ENCODE measurements at places on chromosomes 12 and 14.
A peak's percentile ranks its signal among the peaks of the same experiment; 100 is the strongest.

DNA sequence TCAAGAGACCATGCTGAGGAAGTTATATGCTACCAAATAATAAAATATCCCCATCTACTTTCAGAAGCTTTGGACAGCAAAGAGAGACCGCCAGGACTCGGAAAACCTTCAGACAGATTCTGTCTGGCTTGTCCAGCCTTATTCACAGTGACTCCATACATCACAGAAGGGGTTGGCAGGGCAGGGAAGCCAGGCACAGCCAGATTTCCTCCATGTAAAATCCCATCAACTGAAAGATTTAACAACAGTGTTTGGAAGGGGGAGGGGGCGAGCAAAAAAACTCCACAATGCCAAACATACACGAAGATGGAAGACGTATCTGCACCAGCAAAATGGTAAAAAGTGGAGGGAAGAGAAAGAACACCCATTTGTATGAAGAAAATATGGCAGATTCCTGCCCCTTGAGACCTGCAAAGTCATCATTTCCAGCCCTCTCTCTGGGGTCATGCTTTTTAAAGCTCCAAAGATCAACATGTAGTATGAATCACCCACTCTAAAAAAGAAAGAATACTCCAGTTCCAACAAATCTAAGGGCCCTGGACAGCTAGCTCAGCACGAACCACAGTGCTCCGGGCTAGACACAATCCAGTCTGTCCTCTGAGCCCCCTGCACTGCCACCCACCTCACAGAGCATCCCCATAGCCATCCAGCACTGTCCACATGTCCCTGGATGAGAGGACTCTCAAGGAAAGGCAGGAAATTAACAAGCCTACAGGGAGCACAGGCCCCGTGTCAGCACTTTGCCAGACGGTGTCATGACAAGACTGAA lies 116.4 kb downstream of the DICER1 start:
- DNase-seq: no peak

DNA sequence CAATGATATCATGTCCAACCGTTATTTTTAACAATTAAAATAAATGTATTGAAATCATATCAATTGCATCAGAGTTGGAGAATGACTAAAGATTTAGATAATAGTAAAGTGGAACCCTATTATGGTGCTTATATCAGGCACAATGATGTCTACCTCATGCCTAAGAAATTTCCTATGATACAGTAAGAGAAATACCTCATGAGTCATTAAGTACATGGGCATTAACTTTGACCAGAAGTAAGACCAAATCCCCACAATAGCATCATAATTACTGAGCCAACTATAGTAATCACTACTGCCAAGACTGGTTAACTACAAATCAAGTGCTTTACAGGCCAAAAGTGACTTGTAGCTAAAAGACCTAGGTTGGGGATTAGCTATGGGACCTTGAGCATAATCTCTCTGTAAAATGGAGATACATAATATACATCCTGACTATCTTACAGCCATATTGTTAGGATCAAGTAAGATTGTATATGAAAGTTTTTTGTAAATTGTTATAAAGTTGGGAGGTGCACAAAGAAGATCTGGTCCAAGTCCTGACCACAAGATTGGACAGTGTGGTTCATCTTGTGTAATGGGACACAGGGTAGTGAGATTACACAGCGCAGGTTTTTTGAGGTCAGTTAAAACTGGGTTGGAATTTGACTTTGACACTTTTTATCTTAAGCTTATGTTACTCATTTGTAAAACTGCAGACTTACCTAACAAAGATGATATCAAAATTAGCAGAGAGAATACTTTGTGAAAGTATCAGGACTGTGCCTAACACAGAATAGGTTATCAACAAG lies 60.5 kb downstream of the ERGIC2 start:
- DNase-seq: no peak

- peak; percentile 84 for DNase-seq
Measured at GRCh38 chr14:95480109-95480886, 36.2 kb downstream of the SYNE3 start.

GRCh38 chr14:90607141-90607540 lies 209.1 kb downstream of the TTC7B start:
- DNase-seq: no peak

DNA sequence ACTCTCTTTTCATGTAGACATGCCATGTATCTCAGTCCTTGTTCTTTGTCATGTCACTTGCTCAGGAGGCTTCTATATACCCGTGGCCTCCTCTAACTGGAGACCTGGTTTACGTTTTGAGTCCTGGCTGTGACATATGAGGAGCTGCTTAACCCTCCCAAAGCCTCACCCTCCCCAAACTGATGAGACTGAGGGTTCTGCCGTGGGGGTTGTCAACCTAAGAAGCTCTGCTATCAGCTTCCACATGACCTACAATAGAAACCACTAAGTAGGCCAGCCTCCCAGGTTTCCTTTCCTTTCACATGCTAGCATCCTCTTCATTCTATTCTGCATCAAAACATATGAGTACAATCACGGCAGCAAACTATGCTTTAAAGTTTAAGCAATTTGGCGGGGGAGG lies 76.8 kb upstream of the WSCD2 start:
- no peak for DNase-seq

DNA sequence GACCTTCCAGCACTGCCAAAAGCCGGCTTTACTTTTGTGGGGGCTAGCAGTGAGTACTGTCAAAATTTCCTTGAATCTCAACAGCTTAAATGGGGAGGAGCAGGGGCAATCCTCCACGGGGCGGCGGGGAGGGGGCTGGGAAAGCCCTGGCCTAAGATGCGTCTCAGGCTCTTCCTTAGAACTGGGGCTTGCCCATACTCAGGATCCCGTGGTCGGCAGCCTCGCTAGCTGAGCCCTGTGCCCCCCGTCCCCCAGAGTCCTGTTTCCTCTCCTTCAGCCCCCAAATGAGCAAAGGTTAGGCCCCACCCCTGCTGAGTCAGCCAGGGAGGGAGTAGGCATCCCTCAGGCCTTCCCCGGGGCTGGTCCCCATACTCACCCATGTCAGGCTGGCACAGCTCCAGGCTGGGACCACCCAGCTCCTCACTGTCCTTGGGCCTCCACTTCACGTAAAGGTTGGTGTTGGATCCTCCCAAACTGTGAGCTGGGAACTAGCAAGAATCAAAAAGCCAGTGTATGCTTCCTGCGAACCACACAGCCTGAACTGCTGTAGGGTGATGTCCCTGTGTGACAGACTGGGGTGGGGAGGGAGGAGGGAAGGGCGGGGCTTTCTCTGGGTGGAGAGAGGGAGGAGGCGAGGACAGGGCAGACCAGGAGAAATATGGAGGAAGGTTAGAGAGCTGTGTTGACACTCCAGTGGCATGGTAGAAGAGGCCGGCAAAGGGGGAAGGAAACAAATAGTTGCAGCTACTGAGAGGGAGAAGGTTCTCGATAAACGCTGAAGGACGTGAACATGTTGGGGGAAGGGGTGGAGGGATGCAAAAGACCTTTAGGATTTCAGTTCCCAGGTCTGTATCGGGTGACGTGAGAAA lies 5.9 kb upstream of the BAZ2A start:
- peak; percentile 95 for DNase-seq

DNA sequence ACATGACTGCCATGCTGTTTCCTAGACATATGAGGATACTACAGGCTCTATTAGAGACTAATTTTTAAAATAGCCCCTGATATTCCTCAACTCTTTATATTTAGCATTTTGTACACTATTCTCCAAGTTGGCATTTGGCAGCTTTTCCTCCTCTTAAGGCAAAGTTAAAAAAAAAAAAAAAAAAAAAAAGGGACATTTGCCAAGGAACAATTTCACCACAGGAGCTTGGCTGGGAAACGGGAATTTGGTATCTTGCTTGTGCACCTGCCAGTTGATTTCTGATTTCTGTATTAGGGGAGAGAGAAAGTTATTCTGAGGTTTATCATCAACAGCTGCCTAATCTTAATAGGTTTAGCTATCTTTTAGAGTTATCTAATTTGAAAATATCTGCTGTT lies 87.2 kb downstream of the CAND1 start:
- no peak for DNase-seq

DNA sequence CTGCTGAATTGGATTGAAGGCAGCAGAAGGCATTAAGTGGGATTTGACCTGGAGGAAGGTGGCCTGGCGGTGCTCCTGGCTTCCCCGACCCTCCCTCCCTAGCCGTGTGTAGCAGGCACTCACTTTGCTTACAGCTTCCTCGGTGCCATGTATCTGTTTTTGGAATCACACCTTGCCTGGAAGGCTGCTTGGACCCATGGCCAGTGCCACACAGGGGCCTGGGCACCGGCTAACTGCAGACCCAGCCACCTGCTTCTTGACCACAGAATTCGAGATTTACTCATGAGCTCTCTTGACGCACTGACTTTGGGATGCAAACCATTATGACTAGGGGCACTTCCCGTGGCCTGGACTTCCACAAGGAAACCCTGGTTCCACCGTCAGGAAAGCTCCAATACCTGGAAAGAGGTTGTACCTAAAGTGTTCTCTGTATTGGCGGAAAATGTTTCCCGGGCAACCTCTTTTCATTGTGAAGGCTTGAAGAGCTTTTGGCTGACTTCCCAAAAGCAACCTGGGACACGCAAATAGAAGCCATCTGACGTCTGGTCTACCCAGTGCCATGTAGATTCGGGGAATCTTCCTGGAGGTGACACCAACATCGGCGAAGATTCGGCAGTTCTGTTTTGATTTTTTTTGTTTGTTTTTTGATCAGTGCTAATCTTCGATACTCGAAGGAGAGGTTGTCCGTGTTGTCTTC lies 125.6 kb upstream of the RTL1 start:
- peak; percentile 34 for DNase-seq

DNA sequence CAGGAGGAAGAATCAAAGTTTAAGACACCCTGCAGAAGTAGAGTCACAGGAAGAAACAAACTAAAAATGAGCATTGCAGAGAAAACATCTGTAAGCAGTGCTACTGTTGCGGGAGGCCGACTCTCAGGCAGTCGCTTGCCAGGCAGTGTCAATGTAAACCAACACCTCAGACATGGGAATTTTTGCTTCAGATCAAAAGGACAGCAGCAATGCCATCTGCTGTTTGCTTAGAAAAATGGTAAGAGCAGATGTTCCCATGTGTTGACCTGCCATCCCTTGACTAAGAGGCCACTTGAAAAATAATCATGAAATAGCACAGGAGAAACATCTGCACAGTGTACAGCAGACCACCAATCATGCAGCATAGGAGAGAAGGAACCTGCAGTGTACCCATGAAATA lies 196.6 kb downstream of the SLC25A21 start:
- DNase-seq: no peak

DNA sequence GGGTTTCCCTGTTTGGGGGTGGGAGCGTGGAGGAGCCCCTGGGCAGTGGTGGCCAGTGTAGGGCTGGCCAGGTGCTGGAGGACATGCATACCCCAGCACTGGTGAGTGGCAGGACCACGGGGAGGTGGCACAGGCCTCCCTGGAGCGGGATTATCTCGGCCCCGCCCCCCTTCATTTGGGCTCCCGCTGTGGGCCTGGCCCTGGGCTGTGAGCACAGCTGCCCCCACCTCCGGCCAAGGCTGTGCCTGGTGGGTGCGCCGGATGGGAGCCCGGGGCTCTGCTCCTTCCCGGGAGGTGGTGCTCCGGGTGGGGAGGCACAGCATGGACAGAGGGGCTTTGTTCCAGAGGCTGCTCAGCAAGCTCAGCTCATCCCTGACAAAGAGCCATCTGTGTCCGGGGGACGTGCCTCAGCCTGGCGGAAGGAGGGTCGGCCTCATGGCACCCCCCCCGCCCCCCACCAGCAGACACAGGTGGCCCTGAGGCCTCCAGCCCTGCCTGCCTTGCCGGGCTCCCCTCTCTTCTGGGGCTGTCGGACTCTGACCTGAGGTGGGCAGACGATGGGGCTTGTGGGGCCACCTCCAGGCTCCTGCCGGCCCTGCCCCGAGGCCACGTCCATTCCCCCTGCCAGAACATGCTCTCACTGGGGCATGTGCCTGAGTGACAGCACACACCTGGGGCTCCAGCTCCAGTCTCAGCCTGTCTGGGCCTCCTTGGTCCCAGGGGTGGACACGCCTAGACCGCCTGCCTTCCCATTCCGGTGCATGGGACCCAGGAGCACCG lies 8.4 kb downstream of the TEDC1 start:
- DNase-seq: peak; percentile 75

DNA sequence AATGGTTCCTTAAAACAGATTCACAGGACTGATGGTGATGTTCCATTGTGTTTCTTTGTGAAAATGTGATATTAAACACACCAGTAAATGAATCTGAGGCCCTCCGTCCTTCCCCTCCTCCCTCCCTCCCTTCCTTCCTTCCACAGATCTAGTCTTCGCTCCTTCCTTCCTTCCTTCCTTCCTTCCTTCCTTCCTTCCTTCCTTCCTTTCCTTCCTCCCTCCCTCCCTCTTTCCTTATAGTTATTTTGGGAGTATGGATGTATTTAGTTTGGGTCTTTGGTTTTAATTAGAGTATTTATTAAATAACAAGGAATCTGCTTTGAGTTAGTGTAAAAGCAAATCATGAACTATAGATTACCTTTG lies 410.8 kb downstream of the PCNX1 start:
- DNase-seq: no peak

DNA sequence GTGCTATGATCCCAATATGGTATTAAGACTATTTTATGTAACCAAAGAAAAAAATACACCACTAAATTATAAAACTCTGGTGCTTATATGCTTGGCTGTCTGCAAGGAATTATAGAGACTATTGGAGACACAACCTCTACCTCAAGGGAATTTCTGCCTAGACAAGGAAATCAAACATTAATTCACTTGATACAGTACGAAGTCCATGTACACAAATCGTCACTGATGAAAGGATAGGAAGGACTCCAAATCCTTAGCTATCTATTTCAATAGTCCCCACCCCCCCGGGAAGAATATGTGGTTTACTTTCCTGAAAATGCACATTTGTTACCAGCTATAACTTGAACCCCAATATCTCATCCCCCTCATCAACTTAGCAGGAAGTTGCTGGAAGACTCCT lies 21.9 kb downstream of the RTN1 start:
- no peak for DNase-seq

- no peak for DNase-seq
Measured at GRCh38 chr12:64522807-64523206, 70.9 kb downstream of the TBK1 start.

DNA sequence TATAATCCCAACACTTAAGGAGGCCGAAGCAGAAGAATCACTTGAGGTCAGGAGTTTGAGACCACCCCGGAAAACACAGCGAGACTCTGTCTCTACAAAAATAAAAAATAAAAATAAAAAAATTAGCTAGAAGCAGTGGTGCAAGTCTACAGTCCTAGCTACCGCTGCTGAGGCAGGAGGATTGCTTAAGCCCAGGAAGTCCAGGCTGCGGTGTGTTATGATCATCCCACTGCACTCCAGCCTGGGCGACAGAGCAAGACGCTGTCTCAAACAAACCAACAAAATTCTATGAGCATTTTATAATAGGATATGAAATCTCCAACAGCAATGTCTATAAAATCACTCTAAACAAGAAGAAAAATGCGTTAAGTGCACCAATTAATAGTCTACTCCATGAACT lies 75.3 kb downstream of the PPP1R12A start:
- no peak for DNase-seq

GRCh38 chr12:105319691-105320209 lies 10.7 kb upstream of the C12orf75 start:
- no peak for DNase-seq
